CD4-positive, alpha-beta memory T cell (primary cell): ENCODE measurements at places on chromosomes 7 and 10.

GRCh38 chr7:55092186-55092974 lies 73.6 kb downstream of the EGFR start:
- no peak for DNase-seq

- DNase-seq, result no peak
These were observed 63.7 kb upstream of the IL6 start for GRCh38 chr7:22663357-22663718.

- DNase-seq, result no peak
These were observed 56.4 kb upstream of the DKK1 start for GRCh38 chr10:52257692-52258075.

DNA sequence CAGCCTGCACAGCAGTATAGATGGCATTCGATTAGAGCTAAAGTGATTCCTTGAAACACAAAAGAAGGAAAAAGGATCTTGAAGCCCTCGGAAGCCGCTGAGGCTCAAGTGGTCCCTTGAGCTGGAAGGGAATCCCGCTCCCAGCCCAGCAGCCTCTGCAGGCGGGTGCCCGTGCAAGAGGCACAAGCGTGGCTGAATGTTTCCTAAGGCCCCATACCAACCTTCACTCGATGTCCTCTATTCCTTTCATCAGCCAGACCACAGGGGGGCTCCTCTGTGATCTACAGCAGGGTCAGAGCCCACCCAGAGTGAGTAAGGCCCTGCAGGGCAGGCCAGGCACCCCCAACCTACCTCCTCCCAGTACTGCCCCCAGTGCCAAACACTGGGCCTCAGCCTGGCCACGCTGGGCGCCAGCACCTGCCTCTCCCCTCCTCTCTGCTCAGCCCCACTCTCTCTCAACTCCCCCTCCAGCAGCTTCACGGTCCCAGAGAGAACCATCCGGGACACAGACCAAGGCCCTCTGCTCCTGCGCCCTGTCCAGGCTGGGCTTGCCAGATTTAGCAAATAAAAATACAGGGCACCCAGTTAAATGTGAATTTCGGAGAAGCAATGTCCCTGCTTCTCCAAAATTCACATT lies 30.5 kb downstream of the EBF3 start:
- no peak for DNase-seq

DNA sequence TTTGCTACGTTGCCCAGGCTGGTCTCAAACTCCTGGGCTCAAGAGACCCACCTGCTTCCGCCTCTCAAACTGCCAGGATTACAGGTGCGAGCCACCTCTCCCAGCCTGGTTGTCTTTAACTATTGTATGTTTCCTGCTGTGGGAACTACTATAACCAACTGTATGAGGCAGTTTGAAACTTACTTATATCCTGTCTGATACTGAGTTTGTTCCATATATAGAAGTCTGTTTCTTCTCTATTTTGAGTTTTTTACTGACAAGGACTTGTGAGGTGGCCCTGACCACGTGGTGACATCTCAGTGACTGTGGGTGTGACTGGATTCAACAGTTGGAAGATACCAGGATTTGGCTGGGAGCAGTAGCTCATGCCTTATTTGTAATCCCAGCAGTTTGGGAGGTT lies 14.2 kb downstream of the FBH1 start:
- DNase-seq, result no peak

GRCh38 chr10:111082102-111082975 lies 5.5 kb downstream of the ADRA2A start:
- no peak for DNase-seq

GRCh38 chr7:106071356-106071998 lies 40.6 kb downstream of the SYPL1 start:
- DNase-seq, result peak; percentile 69

DNA sequence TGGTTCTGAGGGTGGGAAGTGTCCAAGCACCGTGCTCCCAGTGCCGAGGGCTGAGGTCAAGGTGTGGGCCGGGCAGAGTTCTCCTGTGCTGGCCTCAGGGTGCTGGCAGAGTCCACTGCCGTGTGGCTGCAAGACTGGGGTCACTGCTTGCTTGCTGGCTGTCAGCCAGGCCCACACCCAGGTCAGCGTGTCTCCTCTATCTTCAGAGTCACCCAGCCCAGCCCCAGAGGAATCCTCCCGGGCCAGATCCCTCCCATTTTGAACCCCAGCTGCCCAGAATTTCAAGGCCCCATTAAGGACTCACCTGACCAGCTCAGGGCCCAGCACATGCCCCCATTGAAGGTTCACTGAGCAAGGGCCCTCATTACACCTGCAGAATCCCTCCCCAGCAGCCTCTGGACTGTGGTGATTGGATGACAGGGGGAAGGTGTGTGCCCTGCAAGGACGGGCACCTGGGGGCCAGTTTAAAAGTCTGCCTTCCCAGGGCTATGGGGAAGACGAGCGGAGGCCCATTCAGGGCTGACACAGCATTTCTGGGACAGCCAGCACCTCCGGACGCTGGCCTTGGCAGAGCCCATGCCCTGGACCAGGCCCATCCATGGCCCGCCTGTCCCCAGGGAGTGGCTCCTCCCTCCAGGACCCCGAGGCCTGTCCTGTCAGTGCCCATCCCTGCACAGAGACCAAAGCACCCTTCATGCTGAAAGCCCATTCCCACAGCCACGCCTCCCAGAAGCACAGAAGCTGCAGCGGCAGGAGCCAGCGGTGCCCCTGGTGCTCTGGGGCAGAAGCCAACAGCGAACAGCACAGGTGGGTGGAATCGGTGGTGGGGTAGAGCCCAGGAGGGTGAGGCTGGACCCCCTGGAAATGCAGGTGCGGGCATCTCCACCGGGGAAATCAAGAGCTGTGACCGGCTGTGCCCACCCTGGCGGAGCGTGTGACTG lies 45.1 kb upstream of the PPP2R2D start:
- no peak for DNase-seq

- no peak for DNase-seq
These were observed 171.4 kb downstream of the BTAF1 start for GRCh38 chr10:92094960-92095359.

DNA sequence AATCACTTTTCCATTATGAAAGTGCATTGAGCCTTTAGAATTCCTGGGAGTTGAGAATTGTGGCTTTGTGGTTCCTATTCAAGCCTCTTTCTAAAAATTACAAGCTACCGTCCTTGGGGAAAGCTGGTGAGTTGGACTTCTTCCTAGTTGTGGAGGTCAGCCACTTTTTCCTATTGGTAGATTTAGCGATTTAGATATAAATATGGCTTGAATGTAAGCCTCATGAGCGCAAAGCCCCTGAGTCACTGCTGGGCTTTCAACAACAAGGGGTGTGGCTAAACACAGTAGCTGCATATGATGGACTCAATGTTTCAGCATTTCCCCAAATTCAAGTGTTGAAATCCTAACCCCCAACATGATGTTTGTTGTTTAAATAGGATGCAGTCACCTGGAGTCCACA lies 150.0 kb upstream of the IGFBP3 start:
- DNase-seq, result no peak

- no peak for DNase-seq
These were observed at the start of gene PTN for GRCh38 chr7:137343281-137343841. Gene PTN, minus strand, starts transcription at chr7:137343733. Its CDS starts 88,760 bp downstream, at chr7:137254973.

DNA sequence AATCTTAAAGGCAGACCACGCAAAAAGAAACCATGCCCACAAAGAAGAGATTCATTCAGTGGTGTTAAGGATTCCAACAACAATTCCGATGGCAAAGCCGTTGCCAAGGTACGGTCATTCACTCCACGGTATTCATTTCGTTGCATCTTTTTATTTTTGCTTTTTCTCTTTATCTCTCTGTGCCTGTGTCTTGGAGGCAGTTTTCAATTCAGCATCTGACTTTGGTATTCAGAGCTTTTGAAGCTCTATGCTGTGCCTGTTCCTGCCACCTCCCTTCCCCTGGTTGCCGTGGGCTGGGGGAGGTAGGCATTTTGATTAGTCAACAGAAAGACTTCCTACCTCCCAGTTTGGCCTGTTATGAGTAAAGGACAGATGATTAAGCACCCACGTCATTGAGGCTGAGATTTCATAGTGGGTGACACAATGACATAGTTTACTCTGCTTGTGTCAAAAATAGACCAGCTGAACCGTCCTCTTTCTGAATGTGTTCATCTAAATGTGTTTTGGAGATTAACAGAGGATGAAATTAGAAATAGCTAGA lies 149.5 kb downstream of the ARID5B start:
- peak; percentile 83 for DNase-seq

- DNase-seq, result no peak
These were observed 167.1 kb downstream of the SEMA3D start for GRCh38 chr7:85019778-85020177.

DNA sequence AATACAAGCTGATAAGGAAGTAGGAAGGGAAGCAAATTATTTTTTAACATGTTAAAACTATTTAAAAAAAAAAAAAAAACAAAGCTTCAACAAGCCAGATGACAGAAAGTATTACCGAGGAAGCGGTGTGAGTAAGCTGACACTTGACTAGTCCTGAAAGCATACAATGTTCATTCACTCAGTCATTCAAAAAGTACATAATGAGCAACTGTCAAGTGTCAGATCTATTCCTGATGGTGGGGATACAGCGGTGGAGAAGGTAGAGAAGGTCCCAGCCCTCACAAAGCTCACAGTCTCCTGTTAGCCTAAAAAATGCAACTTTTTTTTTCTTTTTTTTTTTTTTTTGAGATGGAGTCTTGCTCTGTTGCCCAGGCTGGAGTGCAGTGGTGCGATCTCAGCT lies 40.0 kb downstream of the RAPGEF5 start:
- DNase-seq, result no peak

DNA sequence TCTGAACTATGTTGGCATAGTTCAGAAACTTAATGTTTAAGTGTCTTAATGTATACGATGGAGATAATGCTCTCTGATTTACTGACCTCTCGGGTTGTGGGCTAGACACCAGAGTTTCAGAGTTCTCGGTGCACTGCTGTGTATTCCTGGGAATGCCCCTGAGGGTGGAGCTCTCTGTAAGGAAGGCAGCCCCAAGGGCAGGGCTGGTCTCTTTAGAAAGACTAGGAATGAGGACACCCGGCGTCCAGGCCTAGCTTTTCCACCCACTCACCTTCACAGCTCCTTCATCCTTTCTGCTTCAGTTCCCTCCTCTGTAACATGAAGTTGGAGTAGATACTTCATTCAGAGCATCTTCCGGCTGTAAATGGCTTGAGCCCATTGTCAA lies 536.6 kb upstream of the GALNT17 start:
- no peak for DNase-seq

DNA sequence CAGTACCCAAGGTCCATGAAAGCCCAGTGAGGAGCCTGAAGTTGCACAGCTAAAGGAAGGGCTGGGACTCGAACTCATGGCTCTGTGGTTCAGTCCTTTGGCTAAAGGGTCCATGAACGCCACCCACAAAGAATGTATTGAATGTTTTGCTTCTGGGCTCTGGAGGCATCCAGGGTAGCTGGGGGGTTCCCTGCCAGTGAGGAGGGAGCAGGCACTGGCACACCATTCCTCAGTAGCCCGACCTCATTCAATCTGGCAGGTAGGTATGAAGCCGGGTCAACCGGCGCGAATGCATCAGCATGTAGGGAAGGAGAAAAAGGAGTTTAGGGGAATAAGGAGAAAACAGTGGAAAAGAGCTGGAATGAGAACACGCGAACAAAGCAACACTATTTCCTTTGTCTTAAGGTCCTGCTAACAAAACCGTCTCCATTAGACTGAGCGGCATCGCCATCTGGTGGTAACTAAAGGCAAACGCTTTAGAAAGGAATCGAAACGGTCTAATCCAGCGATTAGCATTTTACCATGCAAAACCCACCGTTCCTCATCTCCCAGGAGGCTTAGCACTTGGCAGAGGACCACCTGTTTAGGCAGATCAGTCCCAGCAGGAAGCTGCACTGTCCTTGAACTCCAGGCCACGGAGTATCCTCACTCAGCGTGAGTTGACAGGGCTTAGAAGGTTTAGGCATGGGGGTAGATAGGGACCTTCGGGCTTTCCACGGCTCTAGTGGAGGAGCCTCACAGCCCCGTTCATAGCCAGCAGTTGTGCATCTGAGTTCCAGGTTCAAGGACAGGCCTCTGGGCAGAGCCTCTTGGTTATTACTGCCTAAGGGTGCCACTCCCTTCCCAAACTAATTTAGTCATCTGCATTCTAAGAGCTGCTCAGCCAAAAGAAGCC lies 122.8 kb downstream of the UBE2H start:
- peak; percentile 55 for DNase-seq

DNA sequence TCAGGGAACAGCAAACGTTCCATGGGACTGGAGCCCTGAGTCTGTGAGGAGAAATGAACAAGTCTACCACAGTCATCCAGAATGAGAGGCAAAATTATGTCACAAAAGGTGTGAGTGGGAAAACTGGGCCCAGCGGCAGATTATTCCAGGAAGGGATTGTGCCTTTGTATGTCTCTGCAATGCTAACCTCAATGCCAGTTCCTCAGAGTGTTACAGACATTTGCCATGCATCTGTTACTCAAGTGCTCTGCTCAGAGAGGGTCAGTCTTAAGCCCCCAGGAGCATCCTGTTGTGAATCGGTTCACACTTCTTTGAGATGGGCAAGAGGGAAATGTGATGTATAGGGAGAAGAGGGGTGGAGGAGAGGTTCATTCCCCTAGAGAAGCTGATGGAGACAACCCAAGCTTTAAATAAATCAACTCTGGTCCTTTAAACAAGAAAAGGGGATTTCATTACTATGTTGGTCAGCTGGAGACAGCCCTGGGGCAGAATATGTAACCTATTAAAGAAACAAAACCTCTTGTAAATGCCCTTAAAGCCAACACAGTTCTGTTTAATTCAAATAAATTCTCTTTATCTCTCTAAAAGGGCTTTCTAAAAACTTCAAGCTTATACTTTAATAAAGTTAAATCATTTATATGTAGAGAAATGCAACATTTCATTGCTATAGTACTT lies 85.9 kb upstream of the GRB10 start:
- DNase-seq, result no peak

DNA sequence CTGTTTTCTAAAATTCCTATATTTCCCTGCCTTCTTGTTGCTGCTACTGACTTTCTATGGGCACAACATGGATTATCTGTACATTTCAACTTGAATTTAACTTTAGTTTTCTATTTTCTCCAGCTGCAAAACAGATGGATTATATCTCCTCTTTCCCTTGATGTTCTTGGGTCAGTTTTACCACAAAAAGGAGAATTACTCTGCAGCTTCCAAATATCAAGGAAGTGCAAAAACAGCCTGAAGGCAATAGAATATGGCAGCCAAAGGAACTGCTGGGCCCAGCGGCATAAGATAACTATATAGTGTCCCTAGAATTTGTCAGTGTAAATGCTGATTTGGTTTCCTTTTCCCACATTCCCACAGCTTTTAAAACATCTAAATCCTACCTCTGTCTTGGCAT lies 29.1 kb downstream of the CPED1 start:
- no peak for DNase-seq

DNA sequence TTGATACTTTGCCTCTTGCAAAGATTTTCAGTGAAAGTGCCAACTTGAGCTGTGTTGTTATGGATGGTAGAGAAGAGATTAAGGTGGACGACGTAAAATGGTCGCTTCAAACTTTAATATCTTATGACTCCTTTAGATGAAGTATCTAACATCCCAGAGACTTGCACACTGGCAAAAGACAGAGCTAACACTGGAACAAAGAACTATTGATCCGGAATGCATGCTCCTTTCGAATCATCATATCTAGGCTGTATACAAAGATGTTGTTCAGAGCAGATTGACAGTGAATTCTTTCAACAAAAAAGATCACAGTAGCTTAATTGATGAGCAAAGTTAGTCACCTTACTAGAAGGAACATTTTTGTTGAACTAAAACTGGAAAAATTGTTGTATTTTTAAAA lies 592.7 kb downstream of the NXPH1 start:
- no peak for DNase-seq
